ENCODE measurements at places on chromosomes 13 and 19.

DNA sequence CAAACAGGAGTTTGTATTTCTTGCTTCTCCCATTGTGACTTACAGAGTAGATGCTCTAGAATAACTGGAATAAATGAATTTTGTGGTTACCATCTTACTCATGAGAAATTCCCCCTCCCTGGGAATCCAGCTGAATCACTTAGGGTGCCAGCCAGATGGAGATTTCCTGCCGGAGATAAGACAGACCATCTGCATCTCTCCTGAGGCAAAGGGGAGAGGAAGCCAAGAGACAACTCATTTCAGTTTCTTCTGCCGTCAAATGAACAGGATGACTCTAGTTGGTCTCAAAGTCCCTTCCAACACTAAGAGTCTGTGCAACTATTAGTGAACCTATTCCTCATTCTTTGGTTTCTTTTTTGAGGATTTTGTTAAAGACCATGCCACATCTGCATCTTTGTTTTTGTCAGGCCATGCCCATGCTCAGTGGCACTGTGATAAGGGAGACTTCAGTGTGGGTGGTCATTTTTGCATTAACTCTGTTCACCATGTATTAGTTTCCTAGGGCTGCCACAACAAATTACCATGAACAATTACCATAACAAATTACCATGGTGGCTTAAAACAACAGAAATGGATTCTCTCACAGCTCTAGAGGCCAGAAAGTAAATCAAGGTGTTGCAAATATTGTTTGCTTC lies 112.8 kb downstream of the NDFIP2 start:
- DNase-seq, result no peak

- DNase-seq, result no peak
Measured at GRCh38 chr13:106490569-106491321, 44.7 kb downstream of the EFNB2 start.

DNA sequence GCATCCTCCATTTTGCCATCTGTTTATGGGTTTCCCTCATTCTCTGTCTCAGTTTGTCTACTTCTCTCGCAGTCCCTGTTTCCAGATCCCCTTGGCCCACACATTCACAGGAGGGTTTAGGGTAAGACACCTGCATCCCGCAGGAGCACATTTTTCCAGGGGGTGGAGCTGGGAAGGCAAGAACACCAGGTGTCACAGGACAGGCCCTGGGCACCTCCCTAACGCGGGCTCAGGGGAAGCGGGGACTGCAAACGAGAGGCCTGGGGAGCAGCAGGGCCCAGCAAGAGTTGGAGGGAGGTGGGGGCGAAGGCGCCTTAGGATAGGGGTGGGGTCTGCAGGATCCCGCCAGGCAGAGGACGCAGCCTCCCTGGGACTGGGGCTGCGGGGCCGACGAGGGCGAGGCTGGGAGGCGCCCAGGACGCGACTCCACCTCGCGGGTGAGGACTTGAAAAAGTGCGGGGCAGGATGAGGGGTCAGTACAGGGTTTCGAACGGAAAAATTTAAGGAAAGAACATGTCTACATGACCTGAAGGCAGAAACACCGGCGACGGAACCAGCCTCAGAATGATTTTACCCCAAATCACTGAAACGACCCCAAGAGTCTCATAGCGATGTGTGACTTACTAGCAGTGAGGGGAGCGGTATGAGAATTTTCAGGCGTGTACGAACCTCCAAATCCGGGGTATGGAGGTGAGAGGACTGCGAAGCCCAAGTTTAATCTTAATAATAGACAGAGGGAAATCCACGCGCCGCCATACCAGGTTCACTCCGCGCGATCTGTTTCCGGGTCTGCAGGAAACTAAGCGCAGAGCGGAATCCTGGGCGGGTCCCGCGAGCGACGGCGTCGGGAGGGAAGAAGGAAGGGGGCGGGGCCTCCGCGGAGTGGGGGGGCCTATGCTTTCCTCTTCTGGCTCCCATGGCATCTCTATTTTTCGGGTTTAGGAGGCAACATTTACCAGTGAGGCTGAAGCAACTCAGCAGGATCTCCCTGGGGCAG lies 7.1 kb upstream of the ERVV-2 start:
- peak; percentile 64 for DNase-seq

GRCh38 chr13:49271264-49271663 lies 23.5 kb downstream of the CDADC1 start:
- DNase-seq, result no peak

DNA sequence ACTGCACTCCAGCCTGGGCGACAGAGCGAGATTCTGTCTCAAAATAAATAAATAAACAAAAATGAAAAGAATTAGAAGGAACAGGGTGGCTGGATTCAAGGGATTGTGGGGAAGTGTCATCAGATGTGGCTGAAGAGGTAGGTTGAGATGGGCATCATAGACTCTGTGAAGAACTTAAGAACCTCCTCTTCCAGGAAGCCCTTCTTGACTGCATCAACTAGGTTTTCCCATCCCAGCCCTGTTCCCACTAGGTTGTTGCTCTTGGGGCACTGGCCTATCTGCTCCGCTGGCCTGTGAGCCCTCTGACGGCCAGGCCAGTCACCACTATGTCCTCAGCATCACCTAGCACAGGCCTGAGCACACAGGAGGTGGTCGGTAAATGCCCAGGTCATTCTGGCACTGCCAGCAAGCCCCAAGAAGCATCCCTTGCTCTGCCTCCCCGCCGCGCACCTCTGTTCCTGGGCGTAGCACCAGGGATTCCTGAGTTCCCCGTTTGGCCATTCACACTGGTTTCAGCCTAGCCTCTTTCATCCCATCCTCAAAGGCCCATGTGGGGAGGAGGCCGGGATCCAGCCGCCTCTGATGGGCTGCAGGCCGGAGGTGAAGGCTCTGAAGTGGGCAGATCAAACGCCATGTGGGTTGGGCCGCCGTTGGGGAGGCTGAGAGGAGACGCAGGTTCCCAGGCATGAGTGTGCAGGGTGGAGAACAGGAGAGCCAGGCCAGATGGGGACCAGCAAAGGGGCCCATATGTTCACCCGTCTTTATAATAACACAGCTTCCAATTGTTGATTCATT lies 27.6 kb upstream of the SLC1A5 start:
- DNase-seq, result no peak

DNA sequence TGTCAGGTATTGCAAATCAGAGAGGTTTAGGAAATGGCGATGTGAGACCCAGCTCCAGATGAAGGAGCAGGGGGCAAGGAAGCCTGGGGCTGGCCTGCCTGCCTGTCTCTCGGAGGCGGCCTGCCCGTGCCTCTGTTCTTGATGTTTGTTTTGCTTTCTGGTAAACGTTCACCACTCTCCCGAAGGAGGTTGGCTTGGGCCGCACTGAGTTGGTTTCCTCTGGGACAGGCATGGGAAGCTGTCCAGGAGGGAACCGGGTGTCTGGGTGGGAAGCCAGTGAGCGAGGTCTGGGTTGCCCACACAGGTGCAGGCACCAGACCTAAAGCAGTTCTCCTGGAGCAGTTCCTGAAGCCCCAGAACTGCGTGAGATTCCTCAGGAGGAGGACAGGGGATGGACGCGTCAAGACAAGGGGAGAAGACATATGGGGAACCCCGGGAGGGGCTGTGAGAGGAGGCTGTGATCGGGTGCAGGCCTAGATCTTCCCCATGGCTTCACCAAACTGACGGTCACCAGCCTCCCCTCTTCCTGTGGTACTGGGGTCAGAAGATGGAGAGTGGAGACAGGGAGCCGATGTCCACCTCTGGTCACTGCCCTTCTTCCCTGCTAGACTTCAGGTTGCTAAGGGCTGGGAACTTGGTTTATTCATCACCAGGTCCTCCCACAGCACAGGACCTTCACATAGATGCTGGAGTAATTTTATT lies 15.2 kb downstream of the COL4A2 start:
- no peak for DNase-seq

GRCh38 chr13:35988648-35989081 lies 142.5 kb downstream of the DCLK1 start:
- DNase-seq, result no peak

- DNase-seq, result no peak
Measured at GRCh38 chr13:20043207-20043925, 84.8 kb downstream of the ZMYM2 start.

GRCh38 chr19:53906211-53907192 lies 2.6 kb upstream of the CACNG7 start:
- DNase-seq, result no peak

DNA sequence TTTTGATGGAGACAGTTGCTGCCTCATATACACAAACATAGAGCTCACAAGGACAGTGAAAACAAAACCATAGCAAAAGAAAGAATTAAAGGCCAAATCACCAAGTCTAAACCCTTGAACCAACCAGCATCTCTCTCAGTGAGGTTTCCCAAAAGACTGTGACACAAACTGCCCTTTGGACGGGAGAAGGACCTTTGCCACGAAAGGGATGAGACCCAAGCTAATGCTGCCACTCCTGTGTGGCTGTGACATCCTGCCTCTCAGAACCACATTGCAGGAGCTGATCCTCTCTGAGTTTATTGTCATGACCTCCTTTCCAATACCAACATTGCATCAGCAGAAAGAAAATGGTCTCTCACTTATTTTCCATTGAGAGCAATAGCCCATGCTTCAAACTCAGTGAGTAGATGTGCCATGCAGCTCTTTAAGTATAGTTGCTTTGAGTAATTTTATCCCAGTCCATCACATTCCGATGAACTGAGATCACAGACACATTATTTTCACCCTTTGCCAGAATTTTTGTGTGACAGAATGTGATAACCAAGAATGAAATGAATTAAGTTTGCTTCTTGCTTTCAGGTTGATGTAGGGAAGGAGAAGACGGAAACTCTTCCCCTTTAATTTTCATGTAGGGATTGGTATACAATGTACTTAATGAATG lies 133.5 kb upstream of the IRS2 start:
- DNase-seq, result no peak

DNA sequence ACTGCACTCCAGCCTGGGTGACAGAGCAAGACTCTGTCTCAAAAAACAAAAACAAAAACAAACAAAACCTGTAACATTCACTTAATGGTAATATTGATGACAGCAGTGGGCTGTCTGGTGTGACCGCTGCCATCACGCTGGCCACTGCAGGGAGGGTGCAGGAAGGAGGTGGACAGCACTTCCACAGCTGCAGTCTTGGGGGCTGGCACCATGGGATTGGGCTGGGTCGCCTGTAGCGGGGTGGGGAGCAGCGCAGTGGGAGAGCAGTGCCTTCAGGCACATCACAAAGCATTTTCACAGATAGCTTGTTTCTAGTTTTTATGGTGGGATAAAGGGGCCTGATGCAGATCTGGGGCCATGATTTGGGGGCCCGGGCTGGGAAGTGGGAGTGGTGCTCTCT lies 5.3 kb downstream of the IGFL4 start:
- DNase-seq, result no peak

GRCh38 chr19:4795400-4795799 lies 3.9 kb downstream of the FEM1A start:
- no peak for DNase-seq

DNA sequence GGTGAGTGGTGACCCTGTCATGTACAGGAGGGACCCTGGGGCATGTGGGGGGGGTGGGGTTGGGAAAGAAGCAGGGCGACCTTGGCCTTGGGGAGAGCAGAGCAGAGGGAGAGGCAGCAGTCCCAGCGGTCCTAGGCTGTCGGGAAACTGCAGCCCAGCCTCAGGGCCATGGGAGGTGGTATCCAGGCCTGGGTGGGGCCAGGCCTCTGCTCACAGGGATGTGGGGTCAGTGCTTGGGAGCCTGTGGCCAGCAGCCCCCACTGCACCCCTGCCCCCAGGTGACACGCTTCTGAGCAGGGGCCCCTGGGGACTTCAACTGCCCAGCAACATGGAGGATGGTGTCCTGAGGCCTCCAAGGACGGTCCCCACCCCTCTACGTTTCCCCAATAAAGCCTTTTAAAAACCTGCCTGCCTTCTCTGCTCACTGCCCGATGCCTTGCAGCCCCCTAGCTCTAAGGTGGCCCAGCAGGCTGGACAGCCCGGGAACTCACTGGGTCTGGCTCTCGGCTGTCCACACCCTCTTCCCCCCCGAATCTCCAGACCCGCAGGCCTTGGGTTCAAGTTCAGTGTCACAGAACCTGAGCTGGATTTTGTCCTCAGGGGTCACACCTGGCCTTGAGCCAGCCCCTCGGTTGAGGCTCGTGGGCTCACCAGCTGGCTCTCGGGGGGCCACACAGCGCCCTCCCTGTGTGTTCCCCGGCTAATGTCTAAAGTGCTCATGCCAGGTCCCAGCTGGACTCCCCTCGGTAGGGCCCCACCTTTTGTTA lies 6.9 kb downstream of the PNKP start:
- DNase-seq, result no peak

DNA sequence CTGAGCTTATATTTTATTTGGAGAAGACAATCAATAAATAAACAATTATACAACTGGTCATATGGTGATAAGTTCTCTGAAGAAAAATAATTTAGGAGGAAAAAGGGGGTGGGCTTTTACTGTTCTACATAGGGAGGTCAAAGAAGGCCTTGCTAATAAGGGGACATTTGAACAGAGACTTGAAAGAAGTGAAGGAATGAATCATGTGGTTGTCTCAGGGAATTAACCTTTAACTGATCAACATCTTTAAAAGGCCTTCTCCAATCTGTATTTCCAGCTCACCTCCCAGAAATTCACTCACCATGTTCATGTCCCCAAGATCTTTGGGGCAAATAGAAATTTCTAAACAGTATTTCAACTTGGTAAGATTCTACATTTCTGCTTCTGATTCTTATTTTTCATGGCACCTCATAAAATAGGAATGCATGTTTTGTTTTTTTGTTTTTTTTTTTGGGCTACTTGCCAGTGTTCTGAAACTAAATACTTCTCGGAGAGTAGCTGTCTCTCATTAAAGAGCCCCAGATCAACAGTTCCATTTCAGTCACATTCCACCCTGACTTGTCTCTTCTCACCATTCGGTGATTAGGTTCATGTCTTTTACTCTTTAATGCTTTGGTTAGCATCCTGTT lies 19.2 kb upstream of the LPAR6 start:
- no peak for DNase-seq

DNA sequence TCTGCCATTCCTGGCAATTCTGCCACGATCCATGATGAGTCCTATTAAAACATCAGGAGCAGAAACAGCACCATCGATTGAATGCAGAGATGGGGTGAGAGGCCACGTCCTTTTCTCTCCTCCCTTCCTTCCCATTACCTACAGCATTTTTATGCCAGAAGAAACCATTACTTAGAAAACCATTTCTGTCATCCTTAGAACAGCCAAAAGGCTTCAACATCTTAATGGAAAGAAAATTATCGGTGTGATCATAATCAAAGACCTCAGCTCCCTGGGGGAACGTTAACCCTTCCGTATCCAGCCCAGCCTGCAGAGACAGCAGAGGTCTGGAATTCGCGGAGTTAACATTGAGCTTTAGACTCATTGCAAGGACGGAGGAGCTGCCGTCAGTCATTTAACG lies 56.0 kb upstream of the SIAH3 start:
- DNase-seq, result no peak

- peak; percentile 68 for DNase-seq
Measured at GRCh38 chr13:34347784-34348573, 530.0 kb downstream of the RFC3 start.

- DNase-seq, result peak; percentile 76
Measured at GRCh38 chr13:72839831-72840426, 58.0 kb downstream of the PIBF1 start.

DNA sequence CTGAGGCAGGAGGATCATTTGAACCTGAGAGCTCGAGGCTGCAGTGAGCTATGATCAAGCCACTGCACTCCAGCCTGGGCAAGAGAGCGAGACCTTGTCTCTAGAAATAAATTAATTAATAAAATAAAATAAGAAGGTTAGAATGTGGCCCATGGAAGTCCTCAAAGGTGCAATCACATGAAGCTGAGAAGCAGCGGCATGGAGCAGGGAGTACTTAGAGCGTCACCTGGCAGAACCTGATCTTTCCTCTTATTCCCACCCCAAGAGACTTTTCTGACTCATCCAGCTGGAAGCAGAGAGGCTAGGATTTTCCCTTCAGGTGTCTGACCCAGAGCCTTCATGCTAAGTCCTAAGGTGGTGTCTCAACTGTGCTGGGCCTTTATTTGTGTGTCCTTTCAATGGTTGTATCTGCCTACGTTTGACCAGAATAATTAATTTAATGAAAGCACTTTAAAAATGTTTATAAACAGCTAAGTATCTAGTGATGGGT lies 8.9 kb upstream of the MRPS31 start:
- peak; percentile 42 for DNase-seq

Measured in islet precursor cell (in vitro differentiated cells).